ENCODE measurements at places on chromosomes 3 and 15.

GRCh38 chr3:191753196-191753595 is 292.2 kb downstream of the PYDC2 start:
- H3K27ac ChIP-seq, result no peak overlapping the region
- H3K4me1 ChIP-seq, result no peaks in the 10 kb centered on the region
- no peak overlapping the region for H3K4me3 ChIP-seq
- no peak for DNase-seq
- H3K36me3 ChIP-seq, result no peaks in the 10 kb centered on the region

- DNase-seq, result no peak
- no peaks in the 10 kb centered on the region for H3K36me3 ChIP-seq
- no peaks in the 10 kb centered on the region for H3K4me1 ChIP-seq
- no peak overlapping the region for H3K27ac ChIP-seq
- no peaks in the 10 kb centered on the region for H3K27me3 ChIP-seq
- H3K4me3 ChIP-seq, result no peak overlapping the region
These were observed 91.1 kb downstream of the WNT7A start for GRCh38 chr3:13788522-13789424.

- H3K36me3 ChIP-seq, result no peaks in the 10 kb centered on the region
- no peaks in the 10 kb centered on the region for H3K27me3 ChIP-seq
- no peak for DNase-seq
- no peaks in the 10 kb centered on the region for H3K4me1 ChIP-seq
- H3K27ac ChIP-seq, result no peak overlapping the region
These were observed 619.3 kb downstream of the SI start for GRCh38 chr3:164458986-164459385.

DNA sequence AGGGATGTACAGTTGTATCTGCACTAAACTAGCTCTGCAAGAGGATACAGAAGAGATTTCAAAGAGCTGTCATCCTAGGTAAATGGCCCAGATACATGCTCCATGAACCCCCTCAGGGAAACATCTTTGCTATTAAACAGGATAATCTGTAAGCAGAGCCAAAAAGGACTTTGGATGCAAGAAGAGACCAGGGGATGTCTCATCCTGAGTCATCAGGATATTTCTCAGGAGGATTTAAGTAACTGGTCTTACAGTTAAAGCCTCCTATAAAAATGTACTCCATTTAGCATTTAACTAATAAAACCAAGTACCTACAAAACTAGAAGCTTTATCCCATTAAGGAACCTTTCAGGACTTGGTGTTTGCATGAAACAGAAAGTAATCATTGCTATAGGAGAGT is 48.2 kb upstream of the PHLDB2 start:
- H3K4me1 ChIP-seq, result no peaks in the 10 kb centered on the region
- no peaks in the 10 kb centered on the region for H3K36me3 ChIP-seq
- no peak overlapping the region for H3K4me3 ChIP-seq
- H3K27ac ChIP-seq, result no peak overlapping the region
- peaks cover 5% of the 10 kb centered on the region for H3K27me3 ChIP-seq
